ENCODE measurements at places on chromosomes 3 and 15. TPM values are rescaled to one million over a fixed set of nuclear protein-coding genes. Genes with fewer than 3 reads are reported as not detected.

SLC9C1 gene
- not detected for total RNA-seq

TPRG1 gene
- total RNA-seq, result 8.0 TPM

KBTBD8 gene
- total RNA-seq, result 1.3 TPM

STAC gene
- total RNA-seq, result 0.23 TPM

FAM3D gene
- total RNA-seq, result not detected

CHL1 gene
- total RNA-seq, result 1.1 TPM

DNA sequence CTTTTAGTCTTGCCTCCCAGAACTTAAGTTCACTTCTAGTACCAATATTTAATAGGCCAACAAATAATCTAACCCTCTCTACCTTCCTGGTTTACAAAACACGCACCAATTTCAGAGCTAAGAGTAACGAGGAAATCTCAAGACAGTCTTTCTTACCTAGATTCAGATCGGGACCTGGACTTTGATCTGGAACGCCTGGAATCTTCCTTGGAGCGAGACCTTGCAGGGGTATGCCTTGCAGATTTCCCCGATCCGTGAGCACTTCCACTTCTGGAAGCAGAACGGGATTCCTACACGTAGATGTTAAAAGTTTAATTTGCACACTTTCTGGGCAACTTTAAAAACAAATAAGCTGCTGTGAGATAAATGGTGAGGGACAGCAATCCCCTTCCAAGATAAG lies 11.4 kb downstream of the TRA2B start:
- DNase-seq, result no peak

DNA sequence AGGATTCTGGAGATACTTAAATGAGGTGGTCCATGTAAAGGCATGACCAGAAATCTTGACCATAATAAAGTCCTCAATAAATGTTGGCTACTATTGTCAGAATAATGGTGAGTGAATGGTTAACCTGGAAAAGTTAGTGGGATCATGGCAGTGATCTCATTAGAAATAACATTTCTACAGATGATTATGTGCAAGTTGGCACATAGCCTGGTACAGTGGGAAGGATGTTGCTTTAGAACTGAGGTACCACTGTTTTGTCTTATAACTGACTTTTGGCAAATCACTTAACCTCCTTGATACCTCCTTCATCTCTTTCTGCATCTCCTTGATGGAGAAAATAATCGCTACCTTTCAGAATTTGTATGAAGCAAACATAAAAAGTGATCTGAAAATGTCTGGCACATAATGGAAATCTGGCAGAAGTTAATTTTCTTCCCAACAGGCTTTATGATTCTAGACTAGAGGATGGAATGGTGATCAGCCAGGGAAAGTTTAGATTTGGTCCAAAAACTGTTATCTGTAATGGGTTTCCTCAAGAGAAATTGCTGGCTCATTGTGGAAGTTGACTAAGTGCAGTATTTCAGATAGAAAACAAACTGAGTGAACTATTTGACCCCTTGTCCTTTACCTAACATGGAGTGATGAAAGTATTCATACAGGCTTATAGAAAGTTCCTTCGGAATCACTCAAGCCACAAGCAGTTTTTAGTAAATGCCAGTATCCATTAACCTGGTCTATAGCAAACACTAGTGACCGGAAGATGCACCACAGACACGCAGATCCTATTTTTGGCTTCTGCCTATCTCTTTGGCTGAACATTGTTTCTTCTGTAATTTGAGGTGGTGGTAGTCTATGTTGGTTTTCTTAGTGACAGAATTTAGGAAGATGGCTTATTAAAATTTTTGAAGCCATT lies 449.6 kb upstream of the TGFBR2 start:
- no peak for DNase-seq

DNA sequence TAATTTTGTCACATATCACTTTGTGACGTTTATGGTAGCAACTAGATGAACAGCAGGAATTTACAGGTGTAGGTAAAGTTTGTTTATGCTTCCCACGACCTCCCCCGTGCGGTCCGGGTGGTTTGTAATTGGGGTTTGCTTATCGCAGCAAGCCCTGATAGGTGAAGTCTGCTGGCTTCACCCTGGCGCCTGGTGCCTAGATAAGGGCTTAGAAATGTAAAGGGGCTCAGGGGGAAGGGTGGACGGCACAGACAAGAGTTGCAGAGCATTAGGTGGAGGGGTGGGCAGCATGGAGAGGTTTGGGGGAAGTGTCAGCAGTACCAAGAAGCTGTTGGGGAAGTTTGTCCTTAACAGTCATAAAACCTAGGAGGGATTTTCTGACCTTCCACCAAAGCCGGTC lies 108.1 kb upstream of the RNF7 start:
- DNase-seq, result no peak

DNA sequence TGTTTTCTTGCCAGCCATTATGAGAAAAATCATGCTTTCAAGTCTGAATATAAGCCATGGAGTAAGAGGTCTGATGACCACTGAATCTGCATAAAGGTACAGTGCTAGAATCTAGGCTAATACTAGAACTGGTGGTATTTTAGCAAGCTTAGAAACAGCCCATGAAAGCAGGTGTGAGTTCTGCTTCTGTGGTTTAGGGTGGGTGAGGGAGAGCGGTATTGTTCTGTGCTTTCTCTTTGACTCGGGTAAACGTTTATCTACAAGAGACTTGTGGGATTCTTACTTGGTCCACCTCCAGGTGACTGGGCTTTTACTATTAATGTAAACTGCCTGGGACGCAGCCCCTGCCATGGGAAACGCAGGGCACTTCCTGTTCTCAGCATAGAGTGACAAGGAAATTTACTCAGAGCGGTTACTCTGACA lies 55.2 kb downstream of the PGPEP1L start:
- no peak for DNase-seq

DNA sequence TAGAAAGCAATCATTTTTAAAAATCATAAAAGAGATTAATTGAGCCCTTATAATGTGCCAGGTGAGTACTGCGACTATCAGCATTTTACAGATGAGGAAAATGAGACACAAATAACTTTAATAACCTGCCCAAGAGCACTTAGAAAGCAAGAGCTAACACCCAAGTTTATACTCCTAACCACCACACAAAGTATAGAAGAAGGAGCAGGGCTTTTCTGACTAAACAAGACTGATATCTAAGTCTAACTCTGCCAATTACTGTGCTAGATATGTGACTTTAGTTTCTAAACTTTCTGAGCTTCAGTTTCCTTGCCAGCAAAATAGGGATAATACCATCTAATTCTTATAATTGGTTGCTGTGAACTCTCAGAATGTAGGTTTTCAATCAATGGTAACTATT lies 47.7 kb downstream of the TNIK start:
- DNase-seq, result no peak

- no peak for DNase-seq
These were observed 61.7 kb downstream of the B3GALNT1 start for GRCh38 chr3:161043336-161044035.

DNA sequence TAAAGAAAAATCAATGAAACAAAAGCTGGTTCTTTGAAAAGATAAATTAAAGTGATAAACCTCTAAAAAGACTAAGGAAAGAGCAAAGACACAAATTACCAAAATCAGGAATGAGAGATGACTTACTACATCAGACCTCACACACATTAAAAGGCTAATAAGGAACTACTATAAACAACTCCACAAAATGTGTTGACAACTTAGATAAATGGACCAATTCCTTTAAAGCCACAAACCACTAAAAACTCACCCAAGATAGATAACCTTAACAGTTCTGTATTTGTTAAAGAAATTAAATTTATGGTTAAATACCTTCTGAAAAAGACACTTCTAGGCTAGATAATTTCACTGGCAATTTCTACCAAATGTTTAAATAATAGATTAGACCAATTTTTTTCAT lies 170.4 kb downstream of the SMAD6 start:
- no peak for DNase-seq

- no peak for DNase-seq
These were observed 39.9 kb downstream of the MASP1 start for GRCh38 chr3:187251599-187251998.

- DNase-seq, result no peak
These were observed 45.4 kb downstream of the DAZL start for GRCh38 chr3:16559653-16560365.

DNA sequence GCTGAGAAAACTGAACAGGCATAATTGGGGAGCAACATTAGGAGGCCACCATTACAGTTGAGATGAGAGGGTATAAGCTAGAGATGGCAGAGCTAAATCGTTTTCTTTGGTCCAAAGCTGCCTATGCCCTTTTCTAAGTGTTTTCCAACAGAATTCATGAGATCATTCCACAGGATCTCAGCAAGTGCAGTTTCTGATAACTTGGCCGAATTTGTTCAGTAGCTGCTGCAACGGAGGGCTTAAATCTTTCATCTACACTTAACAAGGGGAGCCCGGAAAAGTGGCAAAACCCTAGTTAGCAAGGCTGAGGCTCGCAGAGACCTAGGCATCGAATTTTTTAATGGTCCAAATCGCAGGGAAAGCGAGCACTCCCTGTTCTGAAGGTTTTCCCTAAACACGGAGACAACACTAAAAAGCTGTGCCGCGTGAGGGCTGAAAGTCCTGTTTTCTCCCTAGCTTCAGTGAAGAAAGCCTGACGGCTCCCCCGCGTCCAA lies 531 bp upstream of the BLOC1S6 start:
- DNase-seq, result no peak

DNA sequence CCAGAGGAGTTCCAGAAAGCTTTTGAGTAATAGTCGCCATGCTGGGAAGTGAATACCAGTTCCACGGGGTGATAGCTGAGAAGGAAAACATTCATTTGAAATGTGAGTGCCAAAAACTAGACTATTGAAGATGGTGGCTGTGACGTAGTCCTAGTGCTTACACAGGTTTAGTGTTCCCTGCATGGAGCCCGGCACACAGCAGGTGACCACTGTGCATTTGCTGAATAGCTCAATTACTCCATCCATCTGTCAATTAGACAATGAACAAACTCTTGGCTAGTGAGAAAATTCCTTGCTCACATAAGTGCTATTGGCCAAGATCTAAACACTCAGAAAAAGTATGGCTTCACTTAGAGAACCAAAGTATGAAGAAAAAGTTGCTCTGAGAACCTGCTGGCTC lies 448.1 kb upstream of the WNT5A start:
- DNase-seq, result no peak

GRCh38 chr15:95690631-95691340 lies 639.7 kb upstream of the NR2F2 start:
- DNase-seq, result no peak

GRCh38 chr15:70058642-70059360 lies 38.9 kb downstream of the TLE3 start:
- DNase-seq, result no peak

DNA sequence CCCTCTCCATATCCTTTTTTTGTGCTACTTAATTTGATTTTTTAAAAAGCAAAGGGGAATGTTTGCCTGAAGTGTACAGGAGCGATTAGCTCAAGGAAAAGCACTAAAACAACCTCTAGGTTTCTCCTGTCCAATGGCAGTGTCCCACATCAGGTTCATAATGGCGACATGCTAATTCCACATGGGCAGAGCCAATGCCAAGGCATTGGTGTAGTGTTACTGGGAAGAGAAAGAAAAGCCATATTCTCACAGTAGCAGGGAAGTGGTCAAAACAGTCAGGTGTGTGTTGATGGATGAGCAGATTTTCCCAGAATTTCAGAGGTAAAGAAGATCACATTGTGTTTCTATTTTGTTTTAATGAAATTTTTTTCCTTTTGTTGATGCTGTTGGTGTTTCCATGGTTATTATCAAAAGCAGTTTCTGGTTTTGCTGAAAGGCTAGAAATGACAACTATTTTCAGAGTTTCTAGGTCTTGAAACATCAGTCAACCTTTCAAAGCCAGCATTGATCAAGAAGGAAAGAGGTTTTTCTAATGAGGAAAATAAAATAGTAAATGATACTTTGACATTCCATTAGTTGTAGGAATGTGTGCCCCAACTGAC lies 65.2 kb downstream of the FNDC3B start:
- no peak for DNase-seq

DNA sequence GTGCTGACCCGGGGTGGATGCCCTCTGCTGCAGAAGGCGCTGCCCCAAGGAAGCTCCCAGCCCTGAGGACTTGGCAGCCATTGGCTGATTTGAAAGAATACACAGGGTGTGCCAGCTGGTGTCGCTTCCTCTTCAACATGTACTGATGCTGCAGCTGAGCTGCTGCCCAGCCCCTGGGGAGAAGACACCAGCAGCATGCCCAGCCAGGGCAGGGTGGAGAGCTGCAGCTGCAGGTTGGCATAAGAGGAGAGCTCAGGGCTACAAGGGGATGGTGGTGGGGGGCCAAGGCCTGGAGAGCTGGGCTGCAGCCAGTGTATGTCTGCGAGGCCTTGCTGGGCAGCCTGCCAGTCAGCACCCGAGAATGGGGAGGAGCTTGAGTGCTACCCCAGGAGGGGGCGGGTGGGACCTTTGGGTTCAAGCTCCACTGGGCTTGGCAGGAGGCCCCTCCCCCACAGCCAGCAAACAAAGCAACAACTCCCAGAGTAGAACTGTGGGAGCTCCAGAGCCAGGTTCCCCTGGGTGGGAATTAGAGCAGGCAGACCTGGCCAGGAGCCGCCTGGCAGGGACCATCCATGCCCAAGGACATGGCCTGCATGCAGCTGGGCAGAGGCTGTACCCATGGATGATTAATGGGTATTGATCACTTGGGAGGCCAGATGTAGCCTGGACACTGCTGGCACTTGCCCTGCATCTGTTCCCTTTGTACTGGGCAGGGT lies 9.2 kb upstream of the SEMA4B start:
- peak; percentile 98 for DNase-seq

DNA sequence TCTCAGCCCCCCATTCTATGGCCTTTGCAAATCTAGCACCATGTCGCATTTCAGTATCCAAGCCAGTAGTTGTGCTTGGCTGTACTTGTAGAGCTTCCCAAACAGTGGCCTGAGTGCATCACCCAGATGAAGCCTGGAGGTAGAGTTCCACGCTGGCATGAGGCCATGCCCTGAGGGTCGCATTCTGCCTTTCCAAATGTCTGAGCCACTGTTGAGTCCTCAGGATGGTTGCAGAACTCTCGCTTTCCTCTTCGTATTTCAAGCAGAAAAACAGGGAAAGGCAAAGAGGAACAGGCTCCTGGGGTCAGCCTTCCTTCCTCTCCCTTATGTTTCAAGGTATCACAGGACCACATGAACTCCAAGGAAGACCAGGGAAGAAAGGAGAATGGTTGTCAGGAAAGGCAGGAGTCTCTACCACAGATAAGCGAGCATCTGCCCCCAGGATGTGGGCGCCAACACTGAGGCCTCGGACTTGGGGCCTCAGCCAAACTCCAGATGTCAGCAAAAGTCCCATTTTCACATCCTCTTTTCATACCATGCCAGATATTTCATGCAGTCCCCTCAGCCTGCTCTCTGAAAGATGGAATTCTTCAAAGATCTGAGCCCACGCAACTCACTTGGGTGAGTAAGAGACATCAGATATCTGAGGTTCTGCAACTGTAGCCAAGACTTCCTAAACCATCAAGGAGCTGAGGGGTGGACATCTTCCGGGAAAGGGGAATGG lies 19.4 kb upstream of the PRR20G start:
- no peak for DNase-seq

All from right lobe of liver (tissue), 6 donors.